Hepatic stellate cell (primary cell): ENCODE measurements at places on chromosomes 4 and X.

GRCh38 chrX:16603822-16604221 lies 46.1 kb upstream of the S100G start:
- DNase-seq = no peak

- DNase-seq = no peak
Observed at GRCh38 chr4:23930750-23931488, 41.1 kb upstream of the PPARGC1A start.

DNA sequence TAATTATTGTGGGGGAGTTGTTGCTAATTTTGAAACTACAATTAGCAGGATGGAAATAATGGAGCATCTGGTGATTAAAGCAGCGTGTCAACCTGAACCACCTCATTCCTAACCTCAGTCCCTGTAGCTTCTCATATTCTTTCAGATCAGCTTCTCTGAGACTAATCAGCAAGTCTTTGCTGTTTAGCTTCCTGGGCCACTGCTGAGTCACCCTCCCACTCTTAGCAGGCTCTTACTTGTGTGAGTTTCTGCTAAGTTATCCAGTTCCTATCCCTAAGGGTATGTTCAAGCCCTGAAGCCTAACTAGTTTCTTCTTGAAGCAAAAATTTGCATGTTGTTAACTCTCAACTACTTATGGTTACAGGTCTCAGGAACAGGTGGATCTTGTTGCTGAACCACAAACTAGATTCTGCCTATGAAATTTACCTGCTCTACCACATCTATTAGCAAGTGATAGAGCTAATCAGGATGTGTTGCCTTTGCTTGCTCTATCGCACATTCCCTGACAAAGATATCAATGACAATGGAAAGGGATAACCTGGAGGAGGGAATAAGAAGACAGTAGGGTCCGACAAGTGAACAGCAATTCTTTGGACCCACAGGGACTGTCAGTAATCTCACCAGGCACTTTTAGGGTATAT lies 134.2 kb downstream of the EIF4E start:
- DNase-seq = no peak

- DNase-seq = peak; percentile 89
Observed at GRCh38 chr4:122783301-122784215, 43.1 kb upstream of the FGF2 start.

DNA sequence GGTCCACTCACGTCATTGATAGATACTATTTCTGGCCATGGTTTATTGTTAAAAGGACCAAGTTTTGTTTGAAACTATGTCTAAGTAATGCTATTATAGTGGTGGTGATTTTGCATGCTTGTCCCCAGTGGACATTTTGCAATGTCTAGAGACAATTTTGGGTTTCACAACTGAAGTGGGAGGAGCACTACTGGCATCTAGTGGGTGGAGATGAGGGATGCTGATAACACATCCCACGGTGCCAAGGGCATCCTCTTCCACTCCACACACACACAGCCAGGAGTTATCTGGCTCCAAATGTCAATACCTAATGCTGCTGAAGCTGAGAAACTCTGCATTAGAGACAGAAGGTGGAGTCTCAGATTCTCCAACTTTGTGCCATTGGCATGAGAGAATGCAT lies 131.2 kb downstream of the FRMPD4 start:
- DNase-seq = no peak

GRCh38 chr4:188780686-188781085 lies 641.4 kb downstream of the TRIML1 start:
- DNase-seq = no peak

- DNase-seq = no peak
Observed at GRCh38 chr4:123345935-123346300, 50.7 kb upstream of the SPRY1 start.

DNA sequence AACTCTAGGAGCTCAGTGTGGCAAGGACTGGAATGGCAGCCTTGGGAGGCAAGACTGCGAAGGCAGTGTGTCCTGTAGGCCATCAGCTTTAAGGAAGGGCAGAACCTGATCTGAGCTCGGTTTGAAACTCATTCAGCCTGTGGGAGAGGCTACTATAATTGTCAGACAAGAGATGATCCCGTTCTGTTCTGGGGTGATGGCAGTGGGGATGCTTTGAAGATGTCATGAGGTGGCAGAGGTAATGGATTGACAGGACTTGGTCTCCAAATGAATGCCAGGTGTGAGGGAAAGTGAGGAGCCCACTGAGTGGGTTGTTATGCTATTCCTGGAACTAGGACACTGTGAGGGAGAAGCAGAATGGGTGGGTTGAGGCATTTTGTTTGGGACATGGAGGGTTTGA lies 144.9 kb downstream of the PJA1 start:
- no peak for DNase-seq

- DNase-seq = no peak
Observed at GRCh38 chr4:11232015-11232414, 196.7 kb downstream of the HS3ST1 start.

DNA sequence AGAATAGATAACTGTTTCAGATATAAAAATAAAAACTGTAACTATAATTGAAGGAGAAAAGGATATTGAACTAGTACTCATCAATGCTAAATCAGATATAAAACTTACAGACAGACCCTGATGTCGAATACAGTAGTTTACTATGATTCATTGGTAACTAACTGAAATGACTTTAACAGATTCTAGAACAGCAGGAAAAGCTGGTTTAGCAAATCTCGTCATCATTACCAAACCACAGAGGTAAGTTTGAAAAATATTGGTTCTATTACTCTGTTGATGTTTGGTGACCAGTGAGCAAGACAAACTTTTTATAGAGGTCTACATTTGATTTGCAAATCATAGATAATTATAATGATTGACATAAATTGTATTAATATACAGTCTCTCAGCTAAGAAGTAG lies 551.4 kb upstream of the ADGRL3 start:
- no peak for DNase-seq

DNA sequence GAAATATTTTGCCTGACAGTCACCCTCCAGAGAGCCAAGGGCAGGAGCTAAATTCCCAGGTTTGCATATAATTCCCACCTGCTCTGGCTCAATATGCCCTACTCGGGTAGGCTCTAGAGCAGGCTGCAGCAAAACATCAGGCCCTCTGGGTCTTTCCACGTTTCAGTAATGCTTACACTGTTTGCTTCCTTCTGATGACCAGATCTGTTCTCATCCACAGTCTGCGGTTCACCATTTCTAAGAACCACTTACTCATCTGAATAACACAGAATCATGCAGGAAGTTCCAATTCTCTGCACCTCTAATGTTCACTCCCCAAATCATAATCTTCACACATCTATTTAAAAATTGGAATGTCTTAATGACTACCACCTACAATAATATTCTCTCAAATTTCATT lies 141.4 kb downstream of the PPP3CA start:
- DNase-seq = no peak

DNA sequence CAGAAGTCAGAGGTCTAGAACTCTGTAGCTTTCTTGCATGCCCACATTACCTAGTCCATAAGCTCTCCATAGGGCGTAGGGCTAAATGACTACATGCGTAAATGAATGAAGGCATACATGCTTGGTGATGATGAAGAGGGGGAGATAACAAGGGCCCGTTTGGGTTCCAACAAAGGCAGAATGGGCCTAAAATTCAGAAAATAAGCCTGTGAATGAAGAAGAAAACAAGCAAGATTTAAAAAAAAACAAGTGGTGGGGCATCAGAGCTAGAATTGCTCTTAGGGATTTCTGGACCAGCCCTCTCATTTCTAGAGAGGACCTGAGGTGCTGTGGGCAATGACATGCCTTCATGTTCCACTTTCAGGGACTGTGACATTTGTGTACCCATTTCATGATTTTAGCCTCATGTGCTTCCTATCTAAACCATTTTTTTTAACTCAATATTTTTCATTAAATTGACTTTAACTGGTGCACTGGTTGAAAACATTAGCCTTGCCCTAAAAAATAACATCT lies 12.1 kb downstream of the GPRIN3 start:
- no peak for DNase-seq

GRCh38 chr4:24645765-24646550 lies 61.6 kb upstream of the DHX15 start:
- no peak for DNase-seq

GRCh38 chrX:50609796-50610195 lies 139.2 kb upstream of the DGKK start:
- no peak for DNase-seq

- DNase-seq = no peak
Observed at GRCh38 chr4:1789552-1789951, 3.5 kb upstream of the FGFR3 start.

DNA sequence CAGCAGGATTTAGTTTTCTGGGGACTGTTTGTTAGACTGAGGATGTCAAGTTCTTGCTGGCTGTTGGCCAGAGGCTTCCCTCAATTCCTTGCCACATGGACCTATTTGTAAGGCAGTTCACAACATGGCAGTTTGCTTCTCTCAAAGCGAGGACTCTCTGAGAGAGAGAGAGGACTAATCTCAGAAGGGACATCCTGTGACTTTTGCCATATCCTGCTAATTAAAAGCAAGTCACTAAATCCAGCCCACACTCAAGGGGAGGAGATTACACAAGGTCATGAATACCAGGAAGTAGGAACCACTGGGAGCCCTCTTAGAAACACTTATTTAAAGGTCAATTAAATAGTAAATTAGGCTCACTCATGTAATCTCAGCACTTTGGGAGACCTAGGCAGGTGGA lies 38.2 kb downstream of the PPP1R2C start:
- no peak for DNase-seq

DNA sequence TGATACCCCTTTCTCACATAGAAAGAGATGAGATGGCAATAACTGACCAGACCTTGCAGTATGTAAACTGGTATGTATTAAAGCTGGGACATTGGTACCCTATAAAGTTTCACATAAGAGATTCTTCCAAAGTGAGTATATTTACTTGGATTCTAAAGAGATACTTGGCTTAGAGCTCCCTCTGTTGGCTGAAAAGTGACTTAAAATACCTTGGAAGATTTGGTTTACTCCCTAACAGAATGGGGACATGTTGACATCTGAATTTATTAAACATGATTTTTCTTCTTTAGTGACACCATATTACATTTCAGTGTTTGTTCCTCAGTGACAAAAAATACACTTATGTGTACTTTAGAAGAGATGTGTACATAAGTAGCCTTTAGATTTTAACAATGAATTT lies 47.9 kb upstream of the RGN start:
- DNase-seq = peak; percentile 24

DNA sequence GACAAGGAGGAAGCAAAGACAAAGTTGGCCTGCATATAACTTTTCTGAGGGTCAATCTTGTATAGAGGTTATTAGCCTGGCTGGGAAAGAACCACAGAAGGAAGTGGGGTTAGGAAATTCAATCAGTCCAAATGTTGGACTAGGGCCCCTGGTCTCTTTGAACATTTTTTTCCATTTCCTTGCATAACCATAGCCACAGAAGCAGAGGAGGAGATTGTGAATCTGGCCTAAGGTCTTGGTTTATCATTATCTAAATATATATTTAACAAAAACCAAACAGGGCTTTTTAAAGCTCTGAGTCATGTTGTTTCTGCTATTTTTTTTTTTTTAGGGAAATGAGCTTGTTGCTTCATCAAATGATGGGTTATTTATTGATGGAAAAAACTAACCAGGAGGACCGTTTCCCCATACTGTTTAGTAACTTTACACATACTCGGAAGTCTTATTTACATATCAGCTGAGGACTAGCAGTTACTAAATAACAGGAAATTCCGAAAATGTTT lies 97.7 kb upstream of the ACSL4 start:
- peak; percentile 14 for DNase-seq

- DNase-seq = no peak
Observed at GRCh38 chr4:41359422-41359775, 102.7 kb downstream of the UCHL1 start.

DNA sequence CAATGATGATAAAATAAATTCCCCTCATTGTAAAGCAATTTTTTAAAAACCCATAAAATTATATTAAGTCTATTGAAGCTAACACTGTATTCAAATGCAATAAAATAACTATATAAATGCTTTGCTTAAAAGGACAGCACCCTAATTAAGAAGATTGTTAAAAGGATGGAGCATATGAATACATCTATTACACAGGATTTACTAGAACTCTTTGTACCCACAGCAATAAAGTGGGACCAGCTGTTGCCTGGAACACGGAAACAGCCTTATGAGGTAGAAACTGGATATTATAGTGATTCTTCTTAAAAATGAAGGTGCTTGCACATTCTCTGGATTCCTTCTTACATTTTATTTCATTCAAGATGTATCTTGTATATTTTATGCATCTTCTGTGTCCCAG lies 298.7 kb upstream of the KLF3 start:
- DNase-seq = no peak

DNA sequence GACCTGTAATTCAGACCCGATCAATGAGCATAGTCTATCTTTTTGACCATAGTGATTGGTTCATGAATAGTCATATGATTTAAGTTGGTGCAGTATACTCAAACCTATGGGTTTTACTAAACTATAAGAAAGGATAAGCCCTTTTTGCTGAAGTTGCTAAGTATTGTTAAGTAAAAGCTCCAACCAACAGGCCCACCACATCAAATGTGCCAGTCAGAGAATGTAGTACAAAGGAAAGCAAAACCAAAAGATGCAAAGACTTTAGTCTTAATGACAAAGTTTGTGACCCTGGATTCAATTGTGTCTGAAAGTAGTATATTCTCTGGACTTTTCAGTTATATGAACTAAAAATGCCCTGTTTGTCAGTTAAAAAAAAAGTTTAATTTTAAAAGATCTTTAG lies 208.1 kb upstream of the TET2 start:
- no peak for DNase-seq

GRCh38 chrX:12329476-12329875 lies 191.2 kb downstream of the FRMPD4 start:
- DNase-seq = no peak

DNA sequence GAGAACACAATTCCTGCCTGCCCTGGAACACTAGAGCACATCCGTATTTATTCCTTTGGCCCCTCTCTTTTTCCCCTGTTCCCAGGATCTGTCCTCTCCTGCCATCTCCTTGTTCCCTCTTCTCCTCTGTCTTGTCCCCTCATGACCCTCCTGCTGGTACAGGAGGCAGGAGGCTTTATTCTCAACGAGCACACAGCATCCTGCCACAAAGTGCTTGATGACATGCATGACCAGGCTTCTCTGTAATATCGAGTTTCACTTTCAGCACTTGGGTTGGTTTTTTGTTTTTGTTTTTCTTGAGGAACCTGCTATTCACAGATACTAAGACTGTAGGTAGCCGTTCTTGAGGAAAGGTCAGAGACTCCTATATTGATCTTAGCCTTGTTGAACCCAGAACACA lies 35.3 kb downstream of the NALF2 start:
- no peak for DNase-seq
